ENCODE measurements at places on chromosomes 1 and 21.

DNA sequence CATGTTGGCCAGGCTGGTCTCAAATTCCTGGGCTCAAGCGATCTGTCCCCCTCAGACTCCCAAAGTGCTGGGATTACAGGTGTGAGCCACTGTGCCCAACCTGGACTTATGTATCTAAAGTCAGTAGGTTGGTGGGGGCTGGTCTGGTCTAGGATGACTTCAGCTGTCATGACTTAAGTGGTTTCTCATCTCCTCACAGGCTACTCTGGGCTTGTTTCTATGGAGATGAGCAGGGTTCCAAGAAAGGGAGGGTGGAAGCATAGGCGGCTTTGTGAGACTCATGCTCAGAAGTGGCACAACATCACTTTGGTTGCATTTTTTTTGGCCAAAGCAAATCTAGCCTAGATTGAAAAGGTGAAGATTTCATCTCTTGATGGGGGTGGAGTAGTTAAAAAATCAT lies 115.9 kb upstream of the IVNS1ABP start:
- DNase-seq, result no peak

- no peak for DNase-seq
These were observed 38.9 kb downstream of the CCDC18 start for GRCh38 chr1:93219443-93219842.

GRCh38 chr1:16088996-16089395 lies 15.5 kb upstream of the FAM131C start:
- no peak for DNase-seq

DNA sequence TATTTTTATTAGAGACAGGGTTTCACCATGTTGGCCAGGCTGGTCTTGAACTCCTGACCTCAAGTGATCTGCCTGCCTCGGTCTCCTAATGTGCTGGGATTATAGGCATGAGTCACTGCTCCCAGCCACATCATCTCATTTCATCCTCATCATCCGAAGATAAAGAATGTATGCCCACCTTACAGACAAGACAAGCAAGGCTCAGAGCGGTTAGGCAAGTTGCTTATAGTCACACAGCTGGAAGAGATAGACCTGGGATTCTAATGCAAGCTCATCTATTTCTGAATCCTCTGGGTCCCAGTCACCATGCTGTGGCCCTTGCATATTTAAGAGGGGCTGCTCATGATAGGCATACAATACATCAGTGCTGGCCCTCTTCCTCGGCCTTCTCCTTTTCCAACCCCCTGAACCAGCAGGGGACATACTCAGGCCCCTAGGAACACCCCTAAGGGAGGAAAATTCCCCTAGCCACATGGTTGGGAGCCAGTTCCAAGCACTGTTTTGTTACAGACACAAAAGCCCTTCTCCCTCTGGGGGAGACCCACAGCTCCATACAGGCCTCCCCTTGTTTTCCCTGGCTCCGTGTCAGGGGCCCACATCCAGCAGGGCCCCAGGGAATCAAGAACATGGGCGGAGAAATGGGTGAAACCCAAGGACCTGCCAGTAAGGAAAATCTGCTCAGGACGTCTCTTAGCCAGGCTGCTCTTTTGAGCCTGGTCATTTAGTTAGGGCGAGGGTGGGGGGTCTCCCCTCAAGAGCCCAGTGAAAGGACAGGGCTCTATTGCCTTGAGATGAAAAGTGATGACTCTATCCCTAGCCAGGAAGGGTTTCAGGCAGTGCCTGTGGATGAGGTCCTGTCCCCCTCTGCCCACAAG lies 6.9 kb downstream of the CSRP1 start:
- no peak for DNase-seq

DNA sequence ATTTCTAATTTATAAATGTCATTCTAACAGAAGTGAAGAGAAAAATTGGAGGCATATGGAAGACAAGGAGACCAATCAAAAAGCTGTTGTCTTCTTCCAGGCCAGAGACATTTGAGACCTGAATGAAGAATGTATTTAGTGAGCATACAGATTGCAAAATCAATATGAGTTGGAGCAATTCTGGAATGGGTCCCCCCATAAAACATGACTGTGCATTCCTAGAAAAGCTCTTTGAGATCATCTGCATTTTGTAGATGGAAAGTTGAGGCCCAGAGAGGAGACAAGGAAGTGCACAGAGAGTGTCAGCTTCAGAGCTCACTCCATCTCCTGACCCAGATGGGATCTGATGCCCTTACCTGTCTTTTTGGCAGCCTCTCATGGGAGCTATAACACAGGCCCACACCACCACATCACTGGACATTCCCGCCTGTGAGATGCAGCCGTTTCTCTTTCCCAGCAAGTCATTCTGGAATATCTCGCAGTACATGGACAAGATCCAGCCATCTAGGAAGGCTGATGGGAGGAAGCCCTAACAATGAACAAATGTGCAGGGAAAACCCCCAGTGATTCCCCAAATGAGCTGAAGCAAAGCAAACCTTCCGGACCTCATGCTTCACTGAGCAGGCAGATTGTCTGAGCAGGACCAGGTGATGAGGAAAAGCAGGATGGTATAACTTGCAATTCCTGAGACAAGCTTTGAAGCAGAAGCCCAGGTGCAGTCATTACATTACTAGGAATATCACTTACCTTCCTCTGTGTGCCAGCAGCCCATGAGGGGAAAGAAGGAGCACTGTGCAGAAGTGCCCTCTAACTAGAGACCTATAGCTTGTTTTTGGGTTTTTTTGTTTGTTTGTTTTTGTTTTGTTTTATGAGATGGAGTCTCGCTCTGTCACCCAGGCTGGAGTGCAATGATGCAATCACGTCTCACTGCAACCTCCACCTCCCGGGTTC lies 445.6 kb downstream of the PLPP3 start:
- no peak for DNase-seq

- DNase-seq, result peak; percentile 77
These were observed 45.3 kb downstream of the MRPL39 start for GRCh38 chr21:25561668-25562641.
